ENCODE measurements at places on chromosomes 6 and 20.

- no peak for DNase-seq
Observed at GRCh38 chr6:25966711-25967110, 4.1 kb downstream of the TRIM38 start.

DNA sequence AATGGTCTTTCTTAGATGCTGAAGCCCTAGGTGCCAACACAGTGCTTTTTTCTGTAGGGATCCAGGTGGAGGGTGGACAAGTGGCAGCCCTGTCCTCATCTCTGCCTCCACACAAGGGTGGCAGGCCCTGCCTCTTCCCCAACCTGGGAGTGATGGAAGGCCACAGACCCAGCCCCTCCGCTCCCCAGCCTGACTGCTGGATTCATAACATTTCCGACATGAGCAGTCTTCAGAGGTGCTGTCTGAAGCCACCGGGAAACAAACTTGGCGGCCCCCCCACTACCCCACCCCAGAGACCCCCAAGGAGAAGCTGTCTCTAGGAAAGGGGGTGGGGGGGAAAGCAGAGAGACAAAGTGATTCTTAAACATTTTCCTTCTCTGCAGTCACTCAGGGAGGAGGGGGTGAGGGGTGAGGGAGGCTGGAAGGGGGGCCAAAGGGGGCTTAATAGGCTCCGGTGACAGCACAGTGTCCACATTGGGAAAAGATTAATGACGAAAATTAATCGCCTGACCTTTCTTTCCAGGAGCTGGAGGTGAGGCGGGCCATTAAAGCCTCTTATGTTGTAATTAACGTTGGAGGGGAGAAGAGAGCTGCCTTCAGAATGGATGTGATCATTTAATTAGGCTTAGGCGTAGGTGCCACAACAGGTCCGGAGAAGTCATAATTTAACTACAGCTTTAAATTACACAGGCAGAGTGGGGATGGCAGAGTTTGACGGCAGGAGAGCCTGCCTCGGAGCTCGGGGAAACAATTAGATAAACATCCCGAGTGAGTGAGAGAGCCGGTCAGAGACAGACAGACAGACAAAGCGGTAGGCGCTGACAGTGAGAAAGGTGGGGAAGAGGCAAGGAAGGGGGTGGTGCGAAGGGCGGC lies 76.8 kb upstream of the FOXP4 start:
- DNase-seq: no peak

GRCh38 chr6:125656287-125656870 lies 93.1 kb upstream of the HEY2 start:
- no peak for DNase-seq

DNA sequence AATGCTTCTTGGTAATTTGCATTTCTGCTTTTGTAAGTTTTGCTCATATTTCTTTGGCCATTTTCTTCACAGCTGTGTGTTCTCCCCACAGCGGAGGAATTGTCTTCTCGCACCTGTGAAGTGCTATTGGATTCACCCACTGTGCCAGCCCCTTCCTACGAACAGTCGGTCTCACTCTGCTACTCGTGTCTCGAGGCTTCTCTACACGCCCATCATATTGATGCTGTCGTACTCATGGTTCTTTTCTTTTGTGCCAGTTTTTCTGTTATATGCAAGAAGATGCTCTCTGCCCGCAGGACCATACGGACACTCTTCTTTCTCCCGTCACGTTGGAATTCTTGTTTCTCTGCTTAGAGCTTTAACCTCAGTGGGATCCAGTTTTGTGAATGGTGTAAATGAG lies 200.3 kb downstream of the DLL1 start:
- DNase-seq: no peak

DNA sequence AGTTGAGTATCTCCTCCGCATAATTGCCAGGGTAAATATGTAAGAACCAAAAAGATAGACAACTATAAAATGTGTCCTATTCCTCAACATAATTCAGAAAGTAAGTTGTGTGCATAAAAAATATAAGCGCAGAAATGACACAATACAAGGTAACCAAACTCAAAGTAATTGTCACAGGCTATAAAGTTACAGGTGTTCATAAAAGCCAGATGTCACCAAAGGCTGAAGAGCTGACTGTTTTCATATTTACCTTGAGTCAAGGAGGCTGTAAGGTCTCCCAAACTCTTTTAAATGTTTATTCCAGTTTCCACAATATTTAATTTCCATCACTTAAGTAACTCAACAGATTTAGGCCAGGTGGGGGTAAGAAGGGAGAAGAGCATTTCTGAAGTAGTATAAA lies 192.2 kb upstream of the MARCKS start:
- DNase-seq: no peak

DNA sequence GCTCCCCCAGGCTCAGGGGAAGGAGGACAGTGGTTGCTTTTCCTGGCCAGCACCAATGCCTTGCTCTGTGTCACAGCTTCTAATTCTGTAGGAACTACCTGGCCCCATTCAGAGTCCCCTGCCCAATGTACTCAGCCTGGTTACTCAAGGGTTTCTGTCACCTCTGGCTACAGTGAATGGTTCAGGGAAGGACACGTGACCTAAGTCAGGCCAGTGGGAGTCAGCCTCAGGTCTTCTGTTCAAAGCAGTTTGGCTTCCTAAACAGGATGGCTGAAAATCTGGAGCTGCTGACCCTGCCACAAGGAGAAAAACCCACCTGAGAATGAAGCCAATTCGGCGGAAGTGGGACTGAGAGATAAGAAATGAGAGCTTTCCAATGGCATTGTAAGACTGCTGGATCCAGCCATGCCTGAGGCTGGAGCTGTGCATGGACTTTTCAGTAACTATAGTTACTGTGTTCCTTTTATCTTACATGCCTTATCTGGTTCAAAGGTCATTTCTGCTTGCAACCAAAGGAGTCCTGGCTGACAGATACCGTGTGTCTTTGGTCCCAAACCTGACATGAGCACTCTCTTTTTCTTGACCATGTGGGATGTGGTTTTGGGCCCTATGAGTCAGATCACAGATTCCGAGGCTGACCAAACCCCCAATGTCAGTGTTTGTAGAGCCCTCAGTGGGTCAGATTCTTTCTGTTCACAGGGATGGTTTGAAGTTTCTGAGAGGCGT lies 104.3 kb downstream of the SULF2 start:
- no peak for DNase-seq

- no peak for DNase-seq
Observed at GRCh38 chr6:26394289-26394688, 7.8 kb upstream of the BTN3A1 start.

GRCh38 chr6:71134929-71135642 lies 153.5 kb upstream of the OGFRL1 start:
- no peak for DNase-seq

- DNase-seq: no peak
Observed at GRCh38 chr20:57628047-57628961, 8.1 kb upstream of the ZBP1 start.

- DNase-seq: no peak
Observed at GRCh38 chr20:61567204-61567603, 315.1 kb downstream of the CDH4 start.

- DNase-seq: no peak
Observed at GRCh38 chr6:152300517-152300916, 336.6 kb downstream of the SYNE1 start.

- DNase-seq: no peak
Observed at GRCh38 chr6:157845493-157846259, 22.6 kb downstream of the SNX9 start.

- DNase-seq: no peak
Observed at GRCh38 chr6:113489952-113490746, 367.0 kb upstream of the MARCKS start.

GRCh38 chr6:36034441-36034840 lies 6.8 kb downstream of the MAPK14 start:
- DNase-seq: no peak

DNA sequence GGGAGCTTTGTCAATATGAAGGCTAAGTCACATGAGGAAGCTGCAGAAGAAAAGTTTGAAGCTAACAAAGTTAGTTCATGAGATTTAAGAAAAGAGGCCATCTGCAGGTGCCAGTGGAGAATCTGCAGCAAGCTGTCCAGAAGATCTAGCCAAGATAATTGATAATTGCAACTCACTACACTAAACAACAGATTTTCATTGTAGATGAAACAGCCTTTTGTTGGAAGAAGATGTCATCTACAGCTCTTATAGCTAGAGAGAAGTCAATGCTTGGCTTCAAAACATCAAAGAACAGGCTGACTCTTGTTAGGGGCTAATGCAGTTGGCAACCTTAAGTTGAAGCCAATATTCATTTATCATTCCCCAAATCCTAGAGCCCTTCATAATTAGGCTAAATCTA lies 83.7 kb downstream of the RIN2 start:
- no peak for DNase-seq

DNA sequence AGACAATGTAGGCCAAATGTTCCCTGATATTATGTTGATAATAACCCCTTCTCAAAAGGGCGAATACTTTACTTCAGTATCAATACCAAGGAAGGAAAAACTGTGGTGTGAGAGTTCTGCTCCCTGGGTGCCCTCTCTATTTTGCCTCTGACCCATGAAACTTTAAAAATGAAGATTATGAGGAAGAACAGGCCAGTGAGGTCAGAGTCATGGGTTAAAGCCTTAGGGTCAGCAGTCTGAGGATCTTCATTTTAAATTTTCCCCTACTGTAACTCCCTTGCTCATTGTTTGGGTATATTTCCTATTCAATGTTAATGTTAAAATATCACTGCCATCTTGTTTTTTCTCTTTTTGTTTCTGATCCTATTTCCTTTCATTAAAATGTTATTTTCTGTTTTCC lies 47.9 kb downstream of the PRKN start:
- DNase-seq: no peak

DNA sequence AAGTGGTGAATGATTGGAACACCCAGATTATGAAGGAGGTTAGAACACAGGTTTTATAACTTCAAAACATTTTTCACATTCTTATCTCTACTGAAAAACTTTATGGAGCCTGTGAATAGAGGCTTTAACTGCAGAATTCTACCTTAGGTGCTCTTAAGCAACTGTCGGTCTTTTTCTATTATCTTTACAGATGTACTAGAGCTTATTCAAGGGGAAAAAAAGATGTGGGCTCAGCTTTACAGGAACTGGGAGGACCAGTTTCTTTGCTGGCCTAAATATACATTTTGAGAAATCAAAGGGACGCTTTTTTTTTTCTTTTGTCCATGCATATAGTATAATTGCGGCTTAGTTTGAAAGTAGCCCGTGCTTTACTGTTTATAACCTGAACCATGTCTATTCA lies 58.9 kb downstream of the UST start:
- DNase-seq: no peak

- DNase-seq: no peak
Observed at GRCh38 chr6:3359101-3359752, 97.6 kb downstream of the SLC22A23 start.

DNA sequence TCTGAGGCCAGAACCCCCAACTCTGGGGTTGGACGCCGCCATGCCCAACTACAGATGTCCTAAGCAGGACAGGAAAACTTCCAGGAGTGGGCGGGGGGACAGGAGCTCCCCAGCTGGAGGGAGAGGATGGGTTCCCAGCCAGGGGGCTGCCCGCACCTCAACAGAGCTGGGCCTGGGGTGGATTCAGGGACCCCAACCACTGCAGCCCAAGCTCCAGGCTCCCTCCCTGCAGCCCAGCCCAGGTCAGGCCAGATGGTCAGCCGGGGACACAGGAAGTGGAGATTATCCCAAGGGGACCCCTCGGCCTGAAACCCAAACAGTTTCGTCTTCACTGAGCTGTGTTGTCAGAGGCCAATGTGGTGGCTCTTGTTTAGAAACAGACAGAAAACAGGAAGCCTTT lies 9.4 kb downstream of the LAMA5 start:
- DNase-seq: no peak

GRCh38 chr6:105873799-105874198 lies 212.3 kb upstream of the PRDM1 start:
- no peak for DNase-seq

- no peak for DNase-seq
Observed at GRCh38 chr6:1202201-1202600, 109.7 kb upstream of the FOXQ1 start.

DNA sequence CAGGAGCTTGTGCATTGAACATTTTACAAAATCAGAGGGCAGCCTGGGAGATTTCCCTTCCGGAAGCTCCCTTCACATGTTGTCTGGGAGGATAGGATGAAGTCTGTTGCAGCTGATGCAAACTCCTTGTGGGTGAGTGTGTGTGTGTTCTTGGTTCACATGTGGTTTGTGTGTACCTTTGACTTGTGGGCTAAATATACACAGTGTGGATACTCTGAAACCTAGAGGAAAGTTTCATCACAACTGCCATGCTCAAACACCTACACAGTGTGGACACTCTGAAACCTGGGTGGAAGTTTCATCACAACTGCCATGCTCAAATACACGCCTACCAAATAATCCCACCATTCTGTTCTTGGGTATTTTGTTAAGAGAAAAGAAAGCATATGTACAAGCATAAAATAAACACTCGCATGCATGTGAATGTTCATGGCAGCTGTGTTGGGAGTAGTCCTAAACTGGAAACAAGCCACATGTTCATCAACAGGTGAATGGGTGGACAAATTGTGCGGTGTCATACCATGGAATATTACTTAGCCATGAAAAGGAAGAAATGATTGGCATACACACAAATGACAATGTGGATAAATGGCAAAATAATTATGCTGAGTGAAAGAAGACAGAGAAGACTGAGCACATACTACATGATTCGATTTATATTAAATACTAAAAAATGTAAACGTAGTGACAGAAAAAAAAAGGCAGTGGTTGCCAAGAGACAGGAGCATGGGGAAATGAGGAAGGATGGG lies 1.8 kb downstream of the SCP2D1 start:
- DNase-seq: no peak

- no peak for DNase-seq
Observed at GRCh38 chr6:142152746-142153145, 5.7 kb downstream of the VTA1 start.

GRCh38 chr6:21277601-21278374 lies 315.8 kb upstream of the SOX4 start:
- DNase-seq: no peak

DNA sequence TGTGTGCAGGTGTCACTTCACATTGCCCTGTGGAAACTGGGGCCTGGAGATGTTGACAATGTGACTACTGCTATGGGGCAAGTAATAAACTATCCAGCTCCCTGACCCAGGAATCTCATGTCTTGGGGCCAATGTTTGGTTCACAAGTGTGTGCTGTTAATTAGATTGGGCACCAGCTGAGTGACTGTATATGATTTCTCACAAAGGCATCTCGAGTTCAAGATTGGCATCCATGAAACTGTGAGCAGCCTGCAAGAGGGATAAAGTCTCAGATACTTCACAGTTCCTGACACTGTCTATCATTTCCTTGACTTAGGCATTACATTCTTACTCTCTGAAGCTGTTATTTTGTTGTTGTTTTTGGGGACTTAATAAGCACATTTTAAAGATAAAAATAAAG lies 264.0 kb downstream of the PRKN start:
- DNase-seq: no peak

GRCh38 chr6:54878718-54879117 lies 32.1 kb downstream of the FAM83B start:
- DNase-seq: no peak

- peak; percentile 62 for DNase-seq
Observed at GRCh38 chr6:30884521-30885480, 482 bp downstream of the DDR1 start.

Measured in hypothalamus (tissue), 51 donors.